ENCODE measurements at places on chromosomes 11 and 22.

DNA sequence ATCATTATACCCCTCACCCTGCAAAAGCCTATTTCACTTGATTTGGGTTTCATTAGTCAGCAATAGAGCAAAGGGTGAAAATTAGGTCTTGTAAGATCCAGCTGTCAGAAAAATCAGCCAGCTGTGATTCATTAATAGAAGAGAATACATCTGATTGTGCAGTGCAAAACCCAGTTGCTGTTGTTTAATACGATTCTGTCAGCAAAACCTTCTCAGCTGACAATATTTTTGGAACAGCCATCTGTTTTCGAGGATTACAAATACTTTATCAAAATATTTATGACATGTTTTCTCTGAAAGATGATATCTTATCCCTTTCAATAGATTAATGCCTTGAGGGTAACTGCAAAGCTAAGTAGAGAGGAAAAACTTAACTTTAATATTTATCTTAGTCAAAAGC lies 1354.0 kb upstream of the RAG2 start:
- no peak for DNase-seq

- no peak for DNase-seq
Observed at GRCh38 chr22:27840436-27840835, 38.9 kb upstream of the MN1 start.

DNA sequence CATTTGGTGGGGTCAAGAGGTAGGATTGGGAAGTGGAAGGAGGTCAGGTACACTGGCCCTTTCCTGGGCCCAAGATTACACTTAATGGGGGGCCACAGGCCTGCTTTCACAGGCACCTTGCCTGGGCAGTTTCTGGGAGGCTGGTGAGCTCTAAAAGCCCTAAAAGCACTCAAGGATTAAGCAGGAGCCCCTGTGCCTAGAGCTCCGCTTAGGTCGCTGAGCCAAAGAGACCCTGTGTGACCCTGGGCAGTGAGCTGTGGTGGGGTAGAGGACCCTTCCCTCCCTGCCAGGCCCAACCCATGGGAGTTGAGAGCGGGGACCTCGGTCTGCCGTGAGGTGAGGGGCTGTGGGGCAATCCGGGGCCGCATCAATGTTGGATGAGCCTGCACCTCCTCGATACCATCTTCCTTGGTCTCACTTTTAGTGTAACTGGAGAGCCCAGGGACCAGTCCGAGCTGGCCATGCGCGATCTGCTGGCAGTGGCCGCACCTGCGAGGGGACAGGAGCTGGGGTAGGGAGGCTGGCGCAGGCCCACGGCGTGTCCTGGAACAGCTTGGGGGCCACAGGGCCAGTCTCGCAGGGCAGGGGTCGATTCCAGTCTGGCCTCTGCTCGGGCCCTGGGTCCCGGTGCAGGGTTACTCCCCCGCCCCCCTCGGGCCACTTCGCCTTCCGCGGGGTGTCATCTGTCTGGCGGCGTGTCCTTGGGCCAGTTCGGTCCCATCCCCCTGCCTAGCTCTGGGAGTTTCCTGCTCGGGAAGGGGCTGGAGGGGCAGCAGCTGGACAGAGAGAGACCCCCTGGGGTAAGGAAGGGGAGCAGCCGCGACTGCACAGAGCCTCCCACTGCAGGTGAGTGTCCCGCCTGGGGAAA lies 44.3 kb downstream of the EIF3F start:
- DNase-seq = no peak

GRCh38 chr11:61828379-61828628 lies 204 bp downstream of the FADS2 start:
- no peak for DNase-seq

DNA sequence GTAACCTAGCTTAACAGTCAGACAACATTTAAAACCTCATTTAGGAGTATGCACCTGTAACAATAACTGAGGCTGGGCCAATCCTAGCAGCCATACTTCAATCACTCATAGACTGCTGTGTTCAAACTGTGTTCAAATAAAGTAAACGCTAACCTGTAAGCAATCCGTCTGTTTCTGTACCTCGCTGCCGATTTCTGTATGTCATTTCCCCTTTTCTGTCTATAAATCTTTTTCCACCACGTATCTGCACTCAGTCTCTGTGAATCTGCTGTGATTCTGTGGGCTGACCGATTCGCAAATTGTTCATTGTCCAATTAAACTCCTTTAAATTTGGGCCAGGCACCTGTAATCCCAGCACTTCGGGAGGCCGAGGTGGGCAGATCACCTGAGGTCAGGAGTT lies 12.3 kb downstream of the APOBEC3H start:
- DNase-seq = no peak

- peak; percentile 33 for DNase-seq
Observed at GRCh38 chr22:39947220-39948216, 12.7 kb upstream of the TMA7B start.
